ENCODE measurements at places on chromosomes 5 and 9.
A peak's percentile ranks its signal among the peaks of the same experiment; 100 is the strongest.

DNA sequence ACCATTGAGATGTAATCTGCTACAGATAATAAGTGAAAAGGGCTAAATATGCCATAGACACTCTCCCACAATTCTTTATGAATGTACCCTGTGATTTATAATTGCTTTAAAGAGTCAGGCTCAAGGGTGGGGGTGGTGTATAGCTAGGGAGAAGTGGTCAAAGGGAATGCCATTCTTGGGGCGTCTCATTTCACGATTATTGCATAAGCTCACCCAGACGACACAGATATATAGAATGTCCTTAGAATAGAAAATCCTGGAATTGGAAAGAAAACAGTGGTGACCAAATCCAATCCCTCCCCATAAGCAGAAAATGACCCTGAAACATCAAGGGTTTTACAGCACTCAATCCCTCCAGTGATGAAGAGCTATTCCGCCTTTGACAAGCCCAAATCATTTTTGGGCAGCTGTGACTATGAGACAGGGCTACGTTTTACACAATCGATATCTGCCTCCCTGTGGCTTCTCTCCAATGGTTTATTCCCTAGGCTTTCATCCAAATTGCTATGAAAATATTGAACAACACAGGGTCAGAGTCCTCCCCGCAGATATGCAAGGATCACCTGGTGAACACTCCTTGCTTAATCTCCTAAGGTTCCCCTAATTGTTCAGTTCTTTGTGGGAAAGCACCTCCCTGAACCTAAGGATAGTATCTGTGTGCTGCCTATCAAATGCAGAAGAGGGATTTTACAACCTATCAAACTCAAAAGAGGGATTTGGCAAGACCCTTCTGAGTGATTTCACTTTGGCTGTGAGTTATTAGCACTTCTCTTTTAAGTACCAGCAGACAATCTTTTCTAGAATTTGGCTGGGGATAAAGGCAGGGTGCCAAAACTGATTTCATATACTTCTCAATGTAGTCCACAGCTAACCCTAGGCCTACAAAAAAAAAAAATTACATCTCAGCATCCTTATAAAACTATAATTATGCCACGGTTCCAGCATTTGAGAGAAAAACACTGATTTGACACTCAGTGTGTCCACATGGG lies 144.9 kb upstream of the CDH6 start:
- DNase-seq: no peak

GRCh38 chr9:135103001-135103446 lies 15.6 kb downstream of the OLFM1 start:
- DNase-seq: no peak

DNA sequence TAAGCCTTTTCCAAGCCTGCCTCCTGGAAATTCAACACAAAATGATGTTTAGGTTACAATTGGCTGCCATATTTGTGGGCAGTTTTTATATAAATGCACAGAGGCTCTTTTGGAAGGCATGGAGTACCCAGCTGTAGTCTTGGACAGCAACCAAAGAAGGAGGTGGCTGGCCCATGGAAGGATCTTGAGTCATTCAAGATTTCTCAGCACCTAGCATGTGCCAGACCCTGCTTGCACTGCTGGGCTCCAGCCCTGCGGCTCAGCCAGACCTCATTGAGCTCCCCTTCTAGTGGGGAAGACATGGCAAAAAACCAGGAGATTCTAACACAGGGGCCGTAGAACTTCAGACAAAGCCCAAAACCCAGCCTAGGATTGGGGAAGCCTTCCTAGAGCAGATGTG lies 22.1 kb downstream of the JADE2 start:
- DNase-seq: peak; percentile 31

DNA sequence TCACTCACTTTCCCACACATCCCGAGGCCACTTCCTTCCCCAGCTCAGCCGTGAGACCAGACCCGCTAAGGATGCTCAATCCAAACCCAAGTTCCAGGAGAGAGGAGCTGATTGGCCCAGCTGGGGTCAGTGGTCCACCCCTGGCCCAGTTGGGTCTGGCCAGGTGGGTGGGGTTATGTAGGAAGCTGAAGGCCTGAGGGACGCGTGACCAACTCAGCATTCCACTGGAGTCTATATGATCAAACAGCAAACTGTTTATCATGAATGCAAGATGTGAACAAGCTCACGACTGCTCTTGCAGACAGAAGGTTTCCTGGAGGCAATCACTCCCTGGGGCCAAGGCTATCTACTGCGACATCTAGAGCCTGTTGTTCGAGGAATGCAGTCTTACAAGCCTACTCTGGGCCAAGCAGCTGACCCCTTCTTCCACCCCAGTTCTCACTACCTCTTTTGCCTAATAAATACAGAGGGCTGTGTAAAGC lies 4.9 kb upstream of the RAPGEF1 start:
- DNase-seq: no peak

DNA sequence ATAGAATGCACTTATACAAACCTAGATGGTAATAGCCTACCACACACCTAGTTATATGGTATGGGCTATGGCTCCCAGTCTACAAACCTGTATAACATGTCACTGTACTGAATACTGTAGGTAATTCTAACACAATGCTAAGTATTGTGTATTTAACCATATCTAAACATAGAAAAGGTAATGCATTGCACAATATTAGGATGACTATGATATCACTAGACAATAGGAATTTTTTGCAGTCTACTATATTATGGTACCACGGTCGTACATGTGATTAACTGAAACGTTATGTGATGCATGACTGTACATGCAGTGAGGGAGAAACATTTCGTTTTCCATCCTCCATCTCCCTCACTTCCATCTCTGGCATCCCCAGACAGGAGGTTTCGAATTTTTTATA lies 130.5 kb downstream of the ELAVL2 start:
- DNase-seq: no peak

DNA sequence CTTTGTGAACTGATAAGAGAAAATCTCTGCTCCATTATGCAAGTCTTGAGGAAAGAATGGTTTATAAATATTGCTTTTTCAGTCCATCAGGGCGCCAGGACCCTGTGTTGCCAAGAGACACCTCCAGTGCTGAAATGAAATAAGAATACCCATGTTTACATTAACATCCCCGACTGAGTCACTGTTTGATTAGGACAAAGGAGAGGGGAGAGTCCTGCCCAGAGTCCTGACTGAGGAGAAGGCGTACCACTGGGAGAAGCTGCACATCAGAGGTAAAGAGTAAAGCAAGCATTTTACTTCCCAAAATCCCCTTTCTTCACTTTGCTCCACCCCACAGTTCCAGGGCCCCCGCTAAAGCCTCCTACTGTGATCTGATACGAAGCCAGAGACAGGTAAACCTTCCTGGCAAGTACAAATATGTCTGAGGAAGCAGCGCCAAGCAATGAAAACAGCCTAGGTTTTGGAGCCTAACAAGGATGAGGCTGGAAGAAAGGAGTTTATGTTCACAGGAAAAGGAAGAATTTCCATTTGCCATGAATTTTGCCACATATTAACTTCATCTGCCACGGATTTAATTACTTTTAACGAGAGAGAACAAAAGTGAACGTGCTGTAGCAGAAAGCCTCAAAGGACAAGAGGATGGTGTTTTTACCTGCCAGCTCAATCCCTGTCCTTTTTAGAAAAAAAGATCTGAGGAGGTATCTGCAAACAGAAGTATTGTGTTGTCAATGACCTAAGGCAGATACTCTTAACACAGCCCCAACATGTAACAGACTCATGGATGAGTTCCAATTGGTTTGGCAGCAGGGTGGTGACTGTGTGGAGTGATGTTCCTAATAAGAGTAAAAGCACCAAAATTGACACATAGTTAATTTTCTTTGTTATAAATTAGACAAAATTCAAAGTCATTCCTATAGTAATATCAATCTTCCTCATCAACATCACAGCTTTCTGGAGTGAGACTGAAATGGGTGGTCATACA lies 209.4 kb upstream of the TLE4 start:
- no peak for DNase-seq

DNA sequence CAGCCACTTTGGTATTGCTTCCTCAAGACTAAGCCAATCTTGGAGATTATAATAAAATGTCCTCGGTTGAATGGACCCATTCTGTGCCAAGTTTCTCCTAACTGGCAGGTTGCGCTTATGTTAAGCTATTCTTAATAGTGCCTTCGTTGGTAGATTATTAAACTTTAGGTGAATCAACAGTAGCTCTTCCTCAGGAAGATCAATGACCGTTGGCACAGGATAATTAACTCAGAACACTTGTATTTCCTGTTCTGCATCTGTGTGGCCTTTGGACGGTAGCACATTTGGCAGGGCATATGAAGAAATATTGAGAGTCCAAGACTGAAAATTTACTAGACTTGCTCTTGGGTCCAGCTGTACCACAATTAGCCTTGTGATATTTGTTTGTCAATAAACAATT lies 402.9 kb downstream of the MLLT3 start:
- no peak for DNase-seq

DNA sequence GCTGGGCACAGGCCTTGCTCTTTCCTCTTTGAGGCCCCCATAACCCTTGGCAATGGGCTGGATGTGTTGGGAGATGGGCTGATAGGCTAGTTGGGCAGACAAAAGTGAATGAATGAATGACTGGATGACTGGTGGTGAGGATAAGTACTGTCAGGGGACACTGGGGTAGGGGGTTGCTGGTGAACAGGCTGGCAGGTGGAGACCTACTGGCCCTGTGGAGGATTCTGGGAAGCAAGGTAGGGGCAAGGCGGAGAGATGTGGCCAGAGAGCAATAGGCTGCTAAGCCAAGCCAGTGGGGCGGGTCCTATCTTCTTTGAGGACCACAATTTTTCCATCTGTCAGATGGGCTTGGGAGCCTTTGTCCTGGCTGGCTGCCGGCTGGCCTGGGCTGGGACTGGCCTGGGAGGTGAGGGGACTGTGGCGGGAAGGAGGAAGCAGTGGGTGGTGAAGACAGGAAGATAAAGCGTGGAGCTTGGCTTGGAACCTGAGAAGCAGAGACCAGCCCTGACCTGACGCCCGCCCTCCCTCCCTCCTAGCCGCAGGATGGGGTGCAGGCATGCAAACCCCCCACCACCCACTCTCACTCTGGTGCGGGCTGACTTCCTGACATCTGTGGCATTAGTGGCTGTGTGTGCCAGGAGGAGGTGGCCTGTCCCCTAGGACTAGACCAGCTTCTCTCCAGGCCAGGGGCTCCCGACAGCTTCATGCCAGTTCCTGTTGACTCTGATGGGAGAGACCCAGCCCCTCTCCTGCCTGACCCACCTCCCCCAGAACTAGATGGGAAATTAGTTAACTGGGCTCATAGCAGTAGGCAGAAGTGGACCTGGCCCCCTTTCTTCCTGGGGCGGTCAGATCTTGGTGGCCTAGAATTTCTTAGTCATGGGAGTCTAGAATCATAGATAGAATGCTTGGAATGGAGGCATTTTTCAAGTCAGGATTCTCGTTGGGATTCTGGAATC lies 9.5 kb downstream of the CXXC5 start:
- DNase-seq: no peak

GRCh38 chr9:121447321-121447834 lies 52.3 kb downstream of the GGTA1 start:
- DNase-seq: no peak

DNA sequence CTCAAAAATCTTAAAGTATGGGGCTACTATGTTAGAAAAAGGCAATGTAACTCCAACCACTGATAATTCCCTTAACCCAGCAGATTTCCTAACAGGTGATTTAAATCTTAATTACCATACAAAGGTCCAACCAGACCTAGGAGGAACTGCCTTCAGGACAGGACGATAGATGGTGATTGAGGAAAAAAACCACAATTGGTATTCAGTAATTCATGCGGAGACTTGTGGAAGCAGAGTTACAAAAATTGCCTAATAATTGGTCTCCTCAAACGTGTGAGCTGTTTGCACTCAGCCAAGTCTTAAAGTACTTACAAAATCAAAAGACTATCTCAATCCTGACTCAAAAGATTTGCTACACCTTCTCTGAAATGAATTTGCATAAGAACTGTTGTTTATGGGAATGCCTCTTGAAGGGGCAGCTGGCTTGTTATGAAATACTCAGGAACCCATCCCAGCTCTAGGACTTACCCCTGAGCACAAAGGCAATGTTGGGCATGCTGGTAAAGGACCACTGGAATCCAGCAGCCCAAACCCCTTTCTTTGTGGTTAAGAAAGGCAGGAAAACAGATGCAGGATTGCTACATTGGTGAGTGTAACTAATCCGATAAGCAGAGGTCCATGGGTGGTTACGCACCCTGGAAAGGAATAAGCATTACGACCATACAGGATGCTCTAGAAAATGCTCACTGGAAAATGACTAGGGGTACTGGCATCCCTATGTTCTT lies 26.7 kb upstream of the EPB41L4A start:
- DNase-seq: no peak

DNA sequence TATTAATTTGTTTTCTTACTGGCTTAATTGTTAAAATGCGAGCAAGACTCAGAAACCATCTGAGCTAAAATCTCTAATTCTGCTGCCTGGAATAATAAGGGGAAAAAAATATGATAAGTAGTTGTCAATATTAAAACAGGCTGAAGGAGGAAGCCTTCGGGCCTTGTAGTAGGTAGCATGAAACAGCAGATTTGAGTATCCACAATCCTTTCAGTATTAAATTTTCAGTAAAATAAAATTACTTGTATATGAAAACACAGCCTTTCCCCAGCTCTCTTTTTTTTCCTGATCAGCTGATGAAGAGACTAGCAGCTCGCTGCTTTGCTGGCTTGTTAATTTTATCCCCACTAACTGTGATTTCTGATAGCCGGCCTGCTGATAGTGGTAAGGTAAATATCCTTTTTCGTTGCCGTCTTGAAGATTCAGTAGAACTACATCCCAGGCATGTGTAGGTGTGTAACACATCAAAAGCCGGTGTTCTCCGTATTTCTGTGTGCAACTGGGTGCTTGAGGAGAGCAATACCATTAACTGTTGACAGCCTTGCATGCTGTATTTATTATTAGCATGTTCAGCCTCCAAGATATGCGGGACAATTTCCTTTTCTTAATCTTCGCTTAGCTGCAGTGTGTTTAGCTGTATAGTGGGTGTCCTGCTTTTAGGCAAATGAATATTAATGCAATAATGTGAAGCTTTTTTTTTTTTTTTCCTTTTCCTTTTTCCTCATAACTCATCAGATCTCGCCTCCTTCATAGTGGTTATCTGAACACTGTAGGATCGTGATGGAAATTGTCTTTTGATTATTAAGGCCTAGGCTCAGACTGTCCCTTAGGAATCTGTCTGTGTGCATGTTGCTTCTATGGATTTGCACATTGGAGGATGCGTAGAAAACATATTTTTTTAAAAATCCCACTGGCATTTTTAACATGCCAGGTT lies 144.6 kb downstream of the SMARCA2 start:
- DNase-seq: peak; percentile 54

DNA sequence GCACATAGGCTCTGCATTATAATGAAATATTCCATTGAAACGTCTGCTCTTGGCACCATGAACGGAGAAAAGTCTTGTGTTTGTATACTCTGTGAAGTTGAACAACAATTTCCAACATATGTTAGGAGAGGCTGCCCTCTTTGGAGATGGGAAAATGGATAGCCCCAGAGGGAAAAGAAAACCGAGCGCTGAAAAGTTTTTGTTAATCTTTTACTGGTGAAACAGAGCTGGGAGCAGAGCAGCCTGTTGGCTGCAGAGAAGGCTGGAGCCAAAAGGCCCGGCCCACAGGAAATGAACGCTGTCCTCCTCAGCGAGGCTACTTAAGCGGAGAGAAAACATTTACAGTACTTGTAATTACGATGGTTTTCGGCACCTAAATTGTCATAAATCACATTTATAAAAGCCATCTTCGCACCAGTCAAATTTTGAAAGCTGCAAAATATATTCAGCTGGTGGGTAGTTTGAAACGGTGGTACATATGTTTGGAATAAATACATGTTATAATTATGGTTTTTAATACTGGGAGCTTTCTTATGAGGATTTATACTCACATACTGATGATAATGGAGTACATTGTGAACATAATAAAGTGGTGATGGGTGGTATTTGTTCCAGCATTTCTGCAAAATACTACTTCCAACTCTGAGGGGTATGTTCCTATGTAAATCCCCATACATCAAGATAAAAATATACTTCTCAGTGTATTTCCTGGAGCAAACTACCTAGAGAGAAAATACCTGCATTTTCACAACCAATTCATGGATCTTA lies 129.6 kb upstream of the CNTLN start:
- DNase-seq: no peak

Measured in head of caudate nucleus (tissue), 42 donors.